ENCODE measurements at places on chromosomes 2 and 18.

- DNase-seq, result no peak
These were observed 120.2 kb downstream of the MYO3B start for GRCh38 chr2:170298115-170298514.

- no peak for DNase-seq
These were observed 51.3 kb upstream of the DNAH7 start for GRCh38 chr2:196119926-196120325.

- no peak for DNase-seq
These were observed 109.6 kb upstream of the CYRIA start for GRCh38 chr2:16774980-16775898.

- DNase-seq, result no peak
These were observed 296.4 kb upstream of the ACVR2A start for GRCh38 chr2:147548451-147548850.

DNA sequence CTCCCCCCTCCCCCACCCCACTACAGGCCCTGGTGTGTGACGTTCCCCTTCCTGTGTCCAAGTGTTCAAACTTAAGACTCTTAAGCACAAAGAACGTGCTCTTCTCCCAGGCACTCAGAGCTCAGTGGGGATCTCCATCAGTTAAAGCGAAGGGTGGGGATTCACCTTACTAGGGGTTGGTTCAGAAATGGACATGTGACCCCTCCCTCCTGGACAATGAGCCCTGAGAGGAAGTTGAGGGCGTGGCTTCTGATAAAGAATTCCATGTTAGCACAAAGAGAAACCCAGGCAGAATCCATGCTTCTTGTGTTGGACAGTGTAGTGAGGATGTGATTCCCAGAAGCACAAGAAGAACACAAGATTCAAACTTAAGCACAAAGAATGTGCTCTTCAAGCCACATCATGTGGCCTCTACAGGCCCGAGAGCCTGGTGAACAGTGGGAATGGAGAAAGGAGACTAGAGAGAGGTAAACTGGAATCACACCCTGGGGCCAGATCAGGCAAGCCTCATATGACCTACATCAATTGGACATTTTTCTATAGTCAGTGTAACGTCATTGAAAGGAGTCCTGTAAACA is 78.1 kb upstream of the TTC39C start:
- no peak for DNase-seq

GRCh38 chr2:187581125-187581896 is 27.1 kb upstream of the TFPI start:
- peak; percentile 5 for DNase-seq

- DNase-seq, result no peak
These were observed 68.5 kb downstream of the CTIF start for GRCh38 chr18:48607056-48607984.

- DNase-seq, result peak; percentile 39
These were observed 75.6 kb downstream of the ATL2 start for GRCh38 chr2:38301340-38301968.
